Pancreas (tissue), 10 donors: ENCODE measurements at places on chromosomes 11 and 22. TPM values are rescaled to one million over a fixed set of nuclear protein-coding genes. Genes with fewer than 3 reads are reported as not detected.

GRCh38 chr11:81829976-81830375, 903.7 kb downstream of the FAM181B start:
- no peaks in the 10 kb centered on the region for H3K4me1 ChIP-seq
- H3K27ac ChIP-seq = no peak overlapping the region
- no peaks in the 10 kb centered on the region for H3K36me3 ChIP-seq
- no peak overlapping the region for H3K4me3 ChIP-seq
- no peak for DNase-seq

- no peak overlapping the region for H3K4me3 ChIP-seq
- no peak overlapping the region for H3K27ac ChIP-seq
- no peaks in the 10 kb centered on the region for H3K27me3 ChIP-seq
These were observed 3.3 kb downstream of the SEC14L2 start for GRCh38 chr22:30400159-30400558.

DNA sequence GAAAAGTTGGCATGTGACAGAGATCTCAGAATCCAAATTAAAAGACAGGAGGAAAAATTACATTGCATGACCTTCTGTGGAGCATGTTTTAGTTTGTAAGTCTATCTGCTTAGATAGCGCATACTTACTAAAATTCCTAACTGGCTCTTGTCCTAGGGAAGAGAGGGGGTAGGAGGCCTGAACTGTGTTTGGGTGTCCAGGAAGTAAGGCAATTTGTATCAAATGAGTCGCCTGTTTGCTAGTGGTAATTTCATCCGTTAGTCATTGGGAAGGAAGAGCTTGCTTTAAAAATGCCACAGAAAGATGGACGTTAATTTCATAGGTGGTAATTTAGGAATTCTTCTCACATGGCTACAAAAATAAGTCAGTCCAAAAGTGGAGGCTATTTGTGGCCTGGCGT, 18.5 kb downstream of the GRK3 start:
- no peaks in the 10 kb centered on the region for H3K36me3 ChIP-seq
- no peak overlapping the region for H3K27ac ChIP-seq
- DNase-seq = no peak
- H3K4me1 ChIP-seq = no peaks in the 10 kb centered on the region

GRCh38 chr22:44942979-44943700, 66.7 kb downstream of the PHF21B start:
- H3K36me3 ChIP-seq = no peaks in the 10 kb centered on the region
- H3K27me3 ChIP-seq = no peaks in the 10 kb centered on the region
- no peak overlapping the region for H3K27ac ChIP-seq

DNA sequence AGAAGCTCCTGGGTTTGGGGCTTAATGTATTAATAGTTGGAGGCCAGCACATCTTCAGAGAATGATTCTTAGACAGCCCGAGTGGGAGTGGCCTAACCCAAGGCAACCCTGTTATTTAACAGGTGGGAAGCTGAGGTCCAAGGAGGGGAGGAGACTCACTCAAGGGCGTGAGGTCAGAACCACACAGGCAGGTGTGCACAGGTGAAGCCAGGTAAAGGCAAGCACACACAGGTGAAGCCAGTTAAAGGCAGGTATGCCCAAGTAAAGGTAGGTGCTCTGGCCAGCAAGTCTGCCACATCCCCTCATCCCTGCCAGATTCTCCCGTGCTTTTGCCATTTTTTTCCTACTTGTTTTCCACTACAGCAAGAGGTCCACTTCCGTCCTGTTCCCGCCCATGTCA, 2.9 kb upstream of the SHANK2 start:
- H3K4me1 ChIP-seq = peaks cover 20% of the 10 kb centered on the region
- H3K36me3 ChIP-seq = no peaks in the 10 kb centered on the region
- no peaks in the 10 kb centered on the region for H3K27me3 ChIP-seq
- H3K4me3 ChIP-seq = no peak overlapping the region
- no peak for DNase-seq

The OR51E1 gene
- 0.12 TPM for total RNA-seq

The DGCR6 gene
- total RNA-seq = 1.9 TPM

The OR10A2 gene
- not detected for total RNA-seq
